Neural crest cell (in vitro differentiated cells): ENCODE measurements at places on chromosomes 16 and 17. TPM values are rescaled to one million over a fixed set of nuclear protein-coding genes. Genes with fewer than 3 reads are reported as not detected.

DNA sequence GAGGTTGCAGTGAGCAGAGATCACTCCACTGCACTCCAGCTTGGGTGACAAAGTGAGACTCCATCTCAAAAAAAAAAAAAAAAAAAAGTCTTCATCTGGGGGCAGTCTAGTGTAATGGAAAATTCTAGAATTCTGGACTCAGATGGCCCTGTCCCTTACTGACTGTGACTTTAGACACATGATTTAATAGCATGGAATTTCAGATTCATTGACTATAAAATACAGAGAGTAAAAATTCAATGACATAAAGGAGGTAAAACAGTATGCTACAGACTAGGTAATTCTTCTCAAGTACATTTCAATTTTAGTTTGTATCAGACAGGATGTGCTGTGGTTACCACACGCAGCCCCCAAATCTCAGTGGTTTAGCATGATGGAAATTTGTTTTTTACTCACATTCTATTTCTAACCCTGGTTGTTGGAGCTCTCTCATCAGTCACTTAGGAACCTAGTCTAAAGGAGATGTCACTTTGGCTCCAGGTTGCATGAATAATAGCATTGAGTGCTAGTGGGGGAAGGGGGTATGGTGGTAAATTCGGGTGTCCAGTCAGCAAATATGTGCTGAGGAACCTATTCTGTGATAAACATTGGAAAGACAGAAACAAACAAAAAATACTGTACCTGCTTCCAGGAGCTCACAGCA lies 444.0 kb downstream of the XYLT1 start:
- no peak for DNase-seq
- H3K36me3 ChIP-seq = no peaks in the 10 kb centered on the region
- no peaks in the 10 kb centered on the region for H3K27me3 ChIP-seq
- no peak overlapping the region for H3K4me3 ChIP-seq
- H3K27ac ChIP-seq = no peak overlapping the region

GRCh38 chr16:50124769-50125168 lies 28.3 kb upstream of the TENT4B start:
- no peak for DNase-seq
- no peaks in the 10 kb centered on the region for H3K27me3 ChIP-seq
- peaks cover 8% of the 10 kb centered on the region for H3K4me1 ChIP-seq
- no peaks in the 10 kb centered on the region for H3K36me3 ChIP-seq
- no peak overlapping the region for H3K4me3 ChIP-seq
- H3K27ac ChIP-seq = no peak overlapping the region

DNA sequence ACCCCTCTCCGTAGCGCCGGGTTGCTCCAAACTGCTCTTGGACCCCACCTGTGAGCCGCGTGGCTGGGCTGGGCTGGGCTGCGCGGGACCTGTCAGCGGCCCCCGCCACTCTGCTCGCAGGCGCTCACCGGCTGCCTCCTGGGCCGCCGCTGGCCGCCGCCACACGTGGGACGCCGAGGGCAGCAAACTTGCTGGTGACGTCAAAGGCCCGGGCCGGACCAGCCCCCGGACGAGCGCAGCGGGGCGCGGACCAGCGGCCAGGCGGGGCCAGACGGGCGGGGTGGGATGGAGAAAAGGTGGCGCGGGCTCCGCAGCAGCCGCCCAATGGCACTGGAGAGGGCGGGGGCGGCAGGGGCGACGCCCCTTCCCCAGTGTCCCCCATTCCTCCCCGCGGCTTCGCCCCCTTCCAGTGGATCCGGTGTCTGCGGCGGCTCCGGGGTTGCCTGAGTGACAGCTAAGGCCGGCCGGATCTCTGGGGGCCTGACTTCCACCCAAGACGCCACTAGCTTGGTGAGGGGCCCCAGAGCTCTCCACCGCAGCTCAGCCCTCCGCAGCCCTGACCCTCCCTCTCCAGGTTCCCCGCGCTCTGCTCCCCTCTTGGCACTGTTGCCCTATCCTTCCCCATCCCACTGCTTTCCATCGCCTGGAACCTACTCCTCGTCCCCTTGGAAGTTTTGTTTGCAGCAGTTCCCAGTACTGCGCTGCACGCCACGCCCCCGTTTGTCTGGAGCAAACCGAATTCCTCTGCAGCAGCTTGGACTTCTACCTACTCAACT lies at the start of gene HS3ST3A1:
Gene HS3ST3A1, minus strand, starts transcription at position 154 of the 776 bp plus-strand sequence. CDS start 800 bp downstream, outside the sequence.
- H3K4me3 ChIP-seq = peak within 1 kb of the TSS; percentile 93
- no peaks in the 10 kb centered on the region for H3K36me3 ChIP-seq
- H3K4me1 ChIP-seq = peaks cover 45% of the 10 kb centered on the region
- peak; percentile 73 for DNase-seq

The NUPR1 gene
- total RNA-seq = not detected in 2 replicates

The PERCC1 gene
- not detected in 2 replicates for total RNA-seq

- H3K4me1 ChIP-seq = peaks cover 8% of the 10 kb centered on the region
- no peak for DNase-seq
- H3K36me3 ChIP-seq = no peaks in the 10 kb centered on the region
- no peaks in the 10 kb centered on the region for H3K27me3 ChIP-seq
- no peak overlapping the region for H3K4me3 ChIP-seq
Measured at GRCh38 chr16:11224894-11225676, 30.9 kb downstream of the SOCS1 start.
